ENCODE measurements at places on chromosomes 6 and 20. TPM values are rescaled to one million over a fixed set of nuclear protein-coding genes. Genes with fewer than 3 reads are reported as not detected.

DNA sequence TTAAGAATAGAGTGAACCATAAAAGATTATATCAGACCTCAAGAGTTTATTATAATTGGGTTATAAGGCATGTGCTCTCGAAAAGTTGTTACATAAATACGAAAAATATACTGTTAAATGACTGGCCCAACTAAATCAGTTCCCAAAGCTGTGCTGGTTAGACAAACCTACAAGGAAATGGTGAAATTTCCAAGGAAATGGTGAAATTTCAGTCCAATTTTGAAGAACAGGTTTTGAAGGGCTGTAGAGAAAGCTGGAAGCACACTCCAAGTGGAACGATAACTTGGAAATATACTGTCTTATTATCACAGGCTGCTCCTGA lies 400 bp upstream of the TRMT11 start:
- no peak for DNase-seq

- DNase-seq: no peak
Measured at GRCh38 chr6:137522831-137523230, 28.6 kb upstream of the OLIG3 start.

- DNase-seq: no peak
Measured at GRCh38 chr20:22293886-22294285, 290.5 kb downstream of the FOXA2 start.

DNA sequence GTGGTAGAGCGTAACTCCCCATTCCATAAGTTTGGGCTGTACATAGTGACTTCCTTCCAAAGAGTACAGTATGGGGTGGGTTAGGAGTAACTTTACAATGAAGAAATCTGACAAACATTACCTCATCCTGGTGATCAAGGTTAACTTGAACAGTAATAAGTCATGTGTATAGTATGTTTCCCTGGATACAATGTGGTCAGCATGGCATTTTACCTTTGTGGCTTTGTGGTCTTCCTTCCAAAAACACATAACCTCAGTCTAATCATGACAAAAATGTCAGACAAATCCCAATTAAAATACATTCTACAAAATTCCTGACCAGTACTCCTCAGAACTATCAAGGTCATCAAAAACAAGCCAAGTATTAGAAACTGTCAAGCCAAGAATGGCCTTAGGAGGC lies 225.1 kb downstream of the UBE3D start:
- DNase-seq: no peak

DNA sequence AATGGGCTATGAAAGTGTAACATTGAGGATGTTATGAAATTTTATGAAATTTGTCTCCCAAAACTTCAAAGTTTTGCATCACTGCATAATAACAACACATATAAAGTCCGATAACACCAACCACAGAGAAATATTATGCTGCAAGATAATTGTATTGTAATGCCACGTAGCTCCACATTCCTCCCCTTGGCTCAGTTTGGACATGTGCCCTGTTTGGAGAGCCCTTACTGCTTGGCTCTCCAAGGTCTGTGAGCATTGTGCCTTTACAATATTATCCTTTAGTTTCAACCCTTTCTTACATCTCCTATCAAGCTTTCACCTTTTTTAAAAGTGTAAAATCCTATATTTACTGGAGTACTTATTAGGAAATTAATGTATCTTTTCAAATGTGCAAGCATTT lies 10.8 kb downstream of the HBS1L start:
- no peak for DNase-seq

Gene HEBP2
- 41.1 TPM for total RNA-seq

DNA sequence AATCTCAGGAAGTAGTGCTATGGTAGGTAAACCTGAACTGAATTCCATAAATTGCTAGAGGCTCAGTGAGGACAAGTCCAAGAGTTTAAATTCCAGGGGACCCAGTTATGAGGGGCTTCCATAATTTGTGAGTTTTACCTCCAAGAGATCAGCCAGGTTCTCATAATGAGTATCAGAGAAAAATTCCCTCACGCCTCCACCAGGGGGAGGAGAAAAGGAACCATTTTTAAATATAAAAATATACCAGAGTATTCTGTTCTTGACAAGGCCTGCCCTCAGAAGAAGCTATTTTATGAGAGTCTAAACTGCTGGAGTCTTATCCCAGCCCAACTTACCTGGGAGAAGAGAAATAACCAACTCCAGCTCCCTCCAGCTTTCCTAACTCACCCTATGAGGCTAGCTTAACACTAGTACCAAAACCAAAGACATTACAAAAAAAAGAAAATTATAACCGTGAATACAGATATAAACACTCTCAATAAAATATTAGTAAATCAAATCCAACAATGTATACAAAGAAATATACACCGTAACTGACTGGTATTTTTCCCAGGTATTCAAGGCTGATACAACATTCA lies 158.7 kb downstream of the TFAP2A start:
- DNase-seq: no peak

Gene C6orf163
- total RNA-seq: 2.7 TPM

Gene LBP
- total RNA-seq: not detected

DNA sequence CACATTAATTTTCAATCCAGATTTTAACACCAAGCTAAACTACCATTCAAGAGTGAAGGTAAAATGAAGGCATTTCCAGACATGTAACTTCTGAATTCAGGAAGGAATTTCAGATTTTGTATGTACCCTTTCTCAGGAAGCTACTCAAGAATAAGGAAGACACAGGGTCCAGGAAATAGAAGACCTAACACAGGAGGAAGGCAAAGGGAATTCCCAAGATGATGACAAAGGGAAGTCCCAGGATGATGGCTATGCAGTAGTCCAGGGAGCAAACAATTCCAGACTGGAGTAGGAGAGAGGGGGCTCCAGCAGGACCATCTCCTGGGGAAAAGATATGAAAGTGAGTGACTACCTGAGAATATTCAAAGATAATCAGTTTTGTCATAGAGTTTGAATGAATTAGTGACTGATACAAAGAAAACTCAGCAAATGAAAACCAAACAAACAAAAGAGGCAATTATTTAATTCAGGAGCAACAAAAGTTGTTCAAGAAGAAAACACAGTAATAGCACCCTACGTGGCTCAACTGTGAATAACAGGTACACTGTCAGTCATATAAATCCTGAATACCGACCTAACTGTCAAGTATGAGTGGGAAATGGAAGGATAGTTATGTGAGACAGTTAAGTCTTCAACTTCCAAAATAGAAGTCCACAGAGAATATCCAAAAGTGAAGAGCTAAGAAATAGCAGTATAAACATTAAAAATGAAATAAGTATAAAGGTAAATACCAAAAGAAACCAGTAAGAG lies 4.0 kb downstream of the RNF24 start:
- DNase-seq: no peak

Gene ZNF165
- total RNA-seq: 6.1 TPM

Gene HEY2
- not detected for total RNA-seq

DNA sequence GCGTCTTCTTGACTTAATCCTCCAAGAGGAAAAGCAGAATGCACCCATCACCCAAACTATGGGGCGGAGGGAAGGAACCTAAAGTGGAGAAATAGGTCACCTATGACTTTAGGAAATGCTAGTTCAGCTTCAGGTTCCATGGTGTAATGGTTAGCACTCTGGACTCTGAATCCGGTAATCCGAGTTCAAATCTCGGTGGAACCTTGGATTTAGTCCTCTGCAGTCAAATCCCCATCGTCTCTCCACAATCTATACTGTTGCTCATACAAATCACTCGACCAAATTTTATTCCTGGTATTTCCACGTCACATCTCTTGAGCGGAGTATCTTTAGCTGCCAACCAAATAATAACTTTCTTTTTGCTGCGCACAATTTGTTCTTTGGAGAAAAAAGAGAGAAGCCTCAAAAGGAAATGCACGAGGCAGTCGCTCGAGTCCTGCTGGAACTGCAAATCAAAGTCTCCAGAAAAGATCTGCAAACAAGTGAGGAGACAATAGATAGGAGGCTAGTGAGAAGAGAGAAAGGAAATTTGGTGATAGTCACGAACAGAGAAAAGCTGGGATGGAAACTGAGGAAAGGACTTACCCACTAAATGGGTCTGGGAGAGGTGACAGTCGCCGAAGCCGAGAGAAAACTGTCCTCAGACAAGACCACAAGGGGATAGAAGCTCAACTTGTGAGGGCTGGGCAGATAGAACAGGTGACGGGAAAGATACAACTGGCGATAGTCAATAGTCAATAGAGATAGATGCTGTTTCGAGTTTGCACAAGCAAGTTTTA lies 16.6 kb downstream of the POM121L2 start:
- DNase-seq: no peak

Gene C20orf202
- not detected for total RNA-seq

DNA sequence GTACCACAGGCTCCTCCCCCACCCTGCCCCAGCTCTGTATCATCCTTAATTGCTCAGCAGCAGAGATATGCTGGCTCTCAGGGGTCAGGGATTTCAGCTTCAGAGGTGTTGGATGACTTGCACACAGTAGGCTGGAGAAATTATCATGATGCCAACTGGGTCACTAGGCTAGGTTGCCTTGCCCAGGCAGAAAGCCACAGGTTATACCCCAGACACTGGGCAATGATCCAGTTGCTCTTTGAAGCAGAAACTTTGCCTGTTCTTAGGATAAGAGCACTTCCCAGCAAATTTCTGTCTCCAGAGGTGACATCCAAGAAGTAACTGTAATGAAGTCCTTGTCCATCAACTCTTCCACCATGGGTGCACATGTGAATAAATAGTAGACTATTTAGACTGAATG lies 38.3 kb upstream of the SCML4 start:
- DNase-seq: no peak

Data from activated T-cell treated with anti-CD3 and anti-CD28 coated beads, Interleukin-2, amount 50 U/mL, for 72 hours (primary cell).